HT1080 (cell line): ENCODE measurements at places on chromosomes 2 and 18.

- DNase-seq, result no peak
Observed at GRCh38 chr18:11654736-11655605, 34.1 kb upstream of the GNAL start.

GRCh38 chr2:223870840-223871611 is 33.6 kb upstream of the AP1S3 start:
- no peak for DNase-seq

GRCh38 chr2:207531032-207531952 is 1.5 kb downstream of the CREB1 start:
- DNase-seq, result peak; percentile 20

- no peak for DNase-seq
Observed at GRCh38 chr2:38535744-38536506, 66.8 kb downstream of the HNRNPLL start.

GRCh38 chr18:574149-574860 is 5.9 kb upstream of the CETN1 start:
- DNase-seq, result no peak

- DNase-seq, result no peak
Observed at GRCh38 chr2:192155511-192156118, 39.1 kb downstream of the TMEFF2 start.

GRCh38 chr2:56117764-56118163 is 66.0 kb upstream of the CCDC85A start:
- no peak for DNase-seq
